GM23338 (cell line): ENCODE measurements at places on chromosomes 6 and 20.

GRCh38 chr20:50318710-50319109 is 128.1 kb downstream of the CEBPB start:
- no peak for DNase-seq

- no peak for DNase-seq
Observed at GRCh38 chr20:57628047-57628961, 8.1 kb upstream of the ZBP1 start.

DNA sequence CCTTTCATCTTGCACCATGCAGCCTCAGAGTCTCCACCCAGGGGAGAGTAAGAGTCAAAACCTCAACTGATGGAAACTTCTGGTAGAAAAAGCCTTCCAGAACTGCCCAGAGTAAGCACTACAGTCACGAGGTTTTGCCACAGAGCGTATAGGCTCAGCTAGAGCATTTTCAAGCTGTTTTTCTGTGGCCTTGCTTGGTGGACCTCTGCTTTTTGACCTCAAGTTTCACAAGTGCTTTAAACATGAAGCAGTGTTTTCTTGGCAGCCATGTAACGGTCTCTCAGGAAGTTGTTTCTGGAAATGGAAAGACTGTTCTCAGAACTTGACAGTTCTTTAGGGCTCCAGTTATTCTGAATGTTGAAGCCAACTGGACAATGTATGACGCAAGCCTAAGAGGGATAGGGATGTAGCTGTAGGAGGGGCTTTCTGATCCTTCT is 146.5 kb downstream of the ZDHHC14 start:
- no peak for DNase-seq

- no peak for DNase-seq
Observed at GRCh38 chr6:106281661-106282060, 43.9 kb downstream of the ATG5 start.

- DNase-seq, result no peak
Observed at GRCh38 chr6:21294144-21294543, 299.4 kb upstream of the SOX4 start.
